Iris pigment epithelial cell (primary cell): ENCODE measurements at places on chromosomes 11 and 22.

- peak; percentile 85 for DNase-seq
Observed at GRCh38 chr22:37032535-37033460, 13.3 kb downstream of the MPST start.

DNA sequence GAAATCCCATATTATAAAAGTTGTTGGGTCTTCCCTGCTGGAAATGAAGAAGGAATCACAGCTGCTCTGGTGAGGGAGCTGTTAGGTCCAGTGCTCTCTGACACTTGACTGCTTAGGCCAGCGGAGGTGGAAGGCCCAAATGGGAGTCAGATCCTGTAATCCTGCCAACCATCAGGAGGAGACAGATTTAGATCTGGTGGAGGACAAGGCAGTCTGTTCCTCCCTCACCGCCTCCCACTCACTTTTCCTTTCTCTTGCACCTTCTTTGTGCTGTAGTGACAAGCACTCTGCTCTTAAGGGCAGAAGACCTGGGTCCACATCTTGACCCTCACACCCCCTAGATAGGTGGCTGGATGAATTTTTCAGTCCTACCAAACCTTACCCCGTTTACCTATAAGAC, 59.7 kb upstream of the CHST1 start:
- no peak for DNase-seq

DNA sequence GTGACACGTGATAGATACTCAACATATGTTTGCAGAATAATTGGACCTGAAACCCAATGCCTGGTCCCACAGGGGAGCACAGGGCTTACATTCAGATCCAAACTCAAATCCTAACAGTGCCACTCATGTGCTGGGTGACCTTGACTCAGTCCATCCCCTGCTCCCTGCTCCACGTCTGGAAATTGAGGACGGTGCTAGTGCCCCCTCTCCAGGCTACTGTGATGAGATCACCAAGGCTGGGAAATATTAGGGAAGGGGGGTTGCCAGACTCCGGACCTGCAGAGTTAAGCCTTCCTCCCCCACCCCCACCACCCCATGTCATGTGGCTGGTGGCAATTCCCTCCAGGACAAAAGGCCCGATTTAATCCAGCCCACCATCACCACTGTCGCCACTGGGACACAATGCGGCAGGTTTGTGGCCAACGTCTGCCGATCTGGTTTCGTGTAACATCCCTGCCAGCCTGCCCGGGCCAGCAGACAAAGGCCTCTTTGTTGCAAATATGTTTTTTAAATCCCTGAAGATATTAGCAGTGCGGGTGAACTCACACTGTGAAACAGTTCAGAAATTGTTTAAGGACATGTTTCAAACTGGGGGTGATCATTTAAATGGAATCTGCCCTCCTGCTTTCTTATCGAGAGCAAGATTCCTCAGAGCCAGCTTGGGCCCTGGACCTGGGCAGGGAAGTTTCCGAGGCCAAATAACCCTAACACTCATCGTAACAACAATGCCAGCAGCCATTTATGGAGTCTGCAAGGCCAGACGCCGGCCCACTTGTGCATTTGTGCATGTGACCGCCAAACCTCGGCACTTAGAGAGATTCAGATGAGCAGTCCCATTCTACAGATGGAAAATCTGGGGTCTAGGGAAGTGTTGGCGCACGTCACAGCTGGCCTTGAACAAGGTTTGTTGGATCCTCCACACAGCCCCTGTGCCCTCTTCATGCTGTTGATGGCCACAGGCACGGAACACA, 19.6 kb upstream of the MN1 start:
- DNase-seq, result no peak

DNA sequence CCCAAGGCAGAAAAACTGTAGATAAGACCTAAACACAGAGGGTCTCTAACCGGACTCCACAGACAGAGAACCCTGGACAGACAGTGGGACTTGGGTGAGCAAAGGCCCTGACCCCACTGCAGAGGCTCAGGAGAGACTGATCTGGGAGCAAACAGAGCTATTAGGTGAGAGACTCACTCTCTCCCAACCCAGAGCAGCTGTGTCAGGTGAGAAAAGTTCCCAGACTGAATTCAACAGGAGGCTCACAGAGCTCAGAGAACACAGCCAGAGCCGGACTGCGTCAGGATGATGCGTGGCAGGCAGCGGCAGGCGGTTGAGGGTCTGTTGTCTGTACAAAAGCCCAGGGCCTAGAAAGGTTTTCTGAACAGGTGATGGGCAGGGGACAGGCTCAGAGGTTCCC, 5.5 kb downstream of the RFPL2 start:
- no peak for DNase-seq

- no peak for DNase-seq
Observed at GRCh38 chr11:131388030-131388429, 17.6 kb downstream of the NTM start.

DNA sequence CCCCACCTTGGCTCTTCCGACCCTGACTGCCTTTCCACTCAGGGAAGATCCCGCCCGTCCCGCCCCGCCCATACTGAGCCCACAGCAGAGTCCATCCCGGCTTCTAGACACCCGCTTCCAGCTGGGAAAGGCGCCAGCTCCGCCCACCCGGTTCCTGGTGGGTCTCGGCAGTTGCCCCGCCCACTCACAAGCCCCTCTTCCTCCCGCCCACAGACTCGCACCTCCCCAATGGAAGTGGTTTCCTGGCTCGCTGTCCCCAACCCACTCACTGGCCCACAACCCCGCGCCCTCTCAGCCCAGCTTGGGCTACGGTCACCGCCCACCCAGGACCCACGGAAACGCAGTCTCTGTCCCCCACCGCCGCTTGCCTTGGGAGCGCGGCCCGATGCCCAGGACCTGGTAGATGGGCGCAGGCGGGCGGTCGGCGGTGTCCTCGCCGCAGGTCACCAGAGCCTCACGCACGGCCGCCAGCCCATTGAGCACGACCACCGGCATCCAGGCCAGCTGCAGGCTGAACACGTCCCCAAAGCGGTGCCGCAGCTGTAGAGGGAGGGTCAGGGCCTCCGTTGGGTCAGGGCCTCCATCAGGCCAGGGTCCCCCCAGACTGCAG, 22.2 kb upstream of the CYP2D6 start:
- DNase-seq, result no peak

DNA sequence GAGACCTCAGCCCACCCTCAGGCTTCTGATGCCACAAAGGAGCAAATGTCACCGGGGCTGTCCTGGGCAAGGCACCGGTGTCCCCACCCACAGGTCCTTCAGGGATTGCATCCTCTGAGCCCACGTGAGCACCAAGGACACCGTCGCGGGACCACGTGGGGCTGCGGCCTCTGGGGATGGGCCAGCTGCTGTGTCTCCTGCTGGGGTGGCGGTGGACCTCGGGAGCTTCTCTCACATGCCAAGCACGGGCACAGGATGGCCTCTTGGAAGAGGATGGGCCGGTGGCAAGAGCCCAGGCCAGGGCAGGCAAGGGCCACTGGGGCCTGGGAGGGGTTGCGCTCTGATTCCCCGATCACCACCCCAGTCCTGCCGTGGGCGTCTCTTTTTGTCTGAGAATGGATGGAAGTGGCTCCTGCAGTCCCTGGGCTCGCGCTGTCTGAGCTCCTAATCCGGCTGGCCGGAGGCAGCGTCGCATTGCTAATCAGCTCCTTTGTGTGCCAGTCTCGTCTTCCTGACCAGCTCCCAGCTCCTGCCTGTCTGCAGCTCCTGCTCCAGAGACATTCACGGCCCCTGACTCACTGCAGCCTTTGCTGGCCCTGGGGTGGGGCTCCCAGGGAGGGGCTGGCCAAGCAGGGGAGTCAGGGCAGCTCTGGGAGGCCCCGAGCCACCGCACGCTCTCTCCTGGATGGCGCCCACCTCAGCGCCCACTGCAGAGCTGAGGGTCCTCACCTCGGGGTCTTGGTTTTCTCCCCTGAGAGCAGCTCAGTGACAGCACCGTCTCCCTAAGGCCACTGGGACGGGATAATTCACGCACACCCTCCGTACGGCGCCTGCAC, 146.7 kb downstream of the CTTN start:
- DNase-seq, result no peak

- DNase-seq, result no peak
Observed at GRCh38 chr11:113240389-113240788, 74.0 kb upstream of the TTC12 start.

GRCh38 chr22:38468443-38469305, 778 bp downstream of the KDELR3 start:
- no peak for DNase-seq

DNA sequence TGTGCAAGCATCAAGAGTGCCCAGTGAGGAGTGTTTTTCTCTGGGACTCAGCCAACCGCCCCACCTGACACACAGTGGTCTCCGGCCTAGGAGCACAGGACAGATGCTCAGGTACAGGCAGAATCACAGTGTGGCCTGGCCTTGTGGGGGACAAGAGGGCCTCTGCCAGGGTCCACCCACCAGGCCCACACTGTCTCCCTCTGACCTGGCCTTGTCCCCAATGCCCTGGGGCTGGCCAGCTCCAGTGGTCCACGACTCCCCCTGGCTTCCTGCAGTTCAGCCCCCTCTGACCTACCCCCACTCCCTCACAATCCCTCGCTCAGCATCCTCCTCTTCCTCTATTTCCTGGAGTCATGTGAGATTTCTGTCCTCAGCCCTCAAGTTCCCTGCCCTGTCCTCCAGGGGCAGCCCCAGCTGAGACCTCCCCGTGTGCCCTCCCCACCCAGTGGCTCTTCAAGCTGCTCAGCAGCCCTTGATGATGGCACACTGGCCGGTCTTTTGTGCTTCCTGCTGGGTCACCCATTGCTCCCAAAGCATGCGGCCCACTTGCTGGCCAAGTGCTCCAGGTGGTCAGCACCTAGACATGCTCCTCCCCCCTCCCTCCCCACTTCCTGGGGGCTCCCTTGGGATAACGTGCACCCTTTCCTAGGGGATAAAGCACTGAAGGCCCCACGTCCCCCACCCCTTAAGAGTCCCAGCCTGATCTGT, 1.7 kb downstream of the TSSK2 start:
- DNase-seq, result no peak

DNA sequence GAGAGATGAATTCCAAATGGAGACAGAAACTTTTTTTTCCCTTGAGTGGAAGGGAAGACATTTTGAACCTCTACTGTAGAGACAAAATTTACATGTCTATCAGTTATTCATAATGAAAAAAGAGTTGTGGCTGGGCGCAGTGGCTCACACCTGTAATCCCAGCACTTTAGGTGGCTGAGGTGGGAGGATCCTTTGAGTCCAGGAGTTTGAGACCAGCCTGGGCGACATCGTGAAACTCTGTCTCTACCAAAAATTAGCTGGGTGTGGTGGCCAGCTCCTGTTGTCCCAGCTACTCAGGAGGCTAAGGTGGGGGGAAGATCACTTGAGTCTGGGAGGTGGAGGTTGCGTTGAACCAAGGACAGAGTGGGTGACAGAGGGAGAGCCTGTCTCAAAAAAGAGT, 4.1 kb downstream of the EED start:
- no peak for DNase-seq

DNA sequence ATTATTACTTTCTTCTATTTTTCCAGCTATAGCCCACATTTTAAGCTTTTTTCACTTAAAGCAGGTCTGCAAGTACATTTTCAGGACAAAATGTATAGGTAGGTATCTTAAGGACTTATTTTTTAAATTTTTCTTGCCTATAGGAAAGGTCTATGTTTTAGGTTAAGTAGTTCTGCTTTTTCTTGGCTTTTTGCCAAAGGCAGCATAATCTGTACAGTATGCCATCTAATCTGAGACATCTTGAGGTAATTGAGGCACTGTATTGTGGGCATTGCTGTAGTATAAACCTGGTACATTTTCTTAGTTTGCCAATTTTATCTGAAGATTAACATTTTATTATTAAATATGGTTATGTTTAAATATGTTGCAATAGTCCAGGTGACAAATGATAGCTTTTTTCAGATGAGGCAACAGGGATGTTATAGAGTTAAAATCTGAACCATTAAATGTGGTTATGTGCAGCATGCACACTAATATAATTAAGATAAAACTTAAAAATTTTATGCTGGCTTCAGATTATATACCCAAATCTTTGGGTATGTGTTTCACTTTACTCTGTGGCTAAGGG, 42.9 kb downstream of the QSER1 start:
- DNase-seq, result no peak

DNA sequence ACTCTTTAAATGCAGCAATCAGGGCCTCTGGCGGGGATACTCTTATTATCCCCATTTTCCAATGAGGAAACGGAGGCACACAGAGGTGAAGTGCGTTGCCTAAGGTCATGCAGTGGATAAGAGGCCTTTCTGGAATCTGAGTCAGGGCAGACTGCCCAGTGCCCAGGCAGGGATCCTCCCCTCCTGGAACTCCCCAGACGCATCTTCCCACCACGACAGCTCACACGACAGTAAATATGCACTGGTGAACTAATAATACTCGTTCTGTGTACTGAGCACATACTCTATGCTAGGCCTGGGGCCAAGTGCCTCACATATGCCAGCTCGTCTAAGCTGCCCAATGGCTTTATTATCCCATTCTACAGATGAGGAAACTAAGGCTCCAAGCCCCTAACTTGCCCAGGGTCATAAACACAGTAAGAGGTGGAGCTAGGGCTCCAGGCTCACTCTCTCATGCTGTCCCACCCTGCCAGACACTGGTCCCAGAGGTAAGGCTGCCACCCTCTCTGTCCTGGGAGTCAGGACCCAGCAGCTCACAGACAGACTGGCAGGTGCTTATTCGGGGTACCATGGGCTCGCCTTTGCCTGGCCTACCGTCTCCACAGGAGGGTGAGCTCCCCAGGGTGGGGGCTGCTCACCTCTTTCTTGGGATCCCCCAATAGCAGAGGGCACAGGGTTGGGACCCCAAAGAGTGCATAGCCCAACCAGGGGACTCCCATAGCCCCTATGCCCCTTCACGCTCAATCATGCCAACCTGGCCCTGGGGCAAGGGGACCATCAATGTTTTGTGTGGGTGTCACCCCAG, 2.3 kb downstream of the IL2RB start:
- DNase-seq, result no peak

- no peak for DNase-seq
Observed at GRCh38 chr11:71112990-71113389, 139.4 kb downstream of the SHANK2 start.

DNA sequence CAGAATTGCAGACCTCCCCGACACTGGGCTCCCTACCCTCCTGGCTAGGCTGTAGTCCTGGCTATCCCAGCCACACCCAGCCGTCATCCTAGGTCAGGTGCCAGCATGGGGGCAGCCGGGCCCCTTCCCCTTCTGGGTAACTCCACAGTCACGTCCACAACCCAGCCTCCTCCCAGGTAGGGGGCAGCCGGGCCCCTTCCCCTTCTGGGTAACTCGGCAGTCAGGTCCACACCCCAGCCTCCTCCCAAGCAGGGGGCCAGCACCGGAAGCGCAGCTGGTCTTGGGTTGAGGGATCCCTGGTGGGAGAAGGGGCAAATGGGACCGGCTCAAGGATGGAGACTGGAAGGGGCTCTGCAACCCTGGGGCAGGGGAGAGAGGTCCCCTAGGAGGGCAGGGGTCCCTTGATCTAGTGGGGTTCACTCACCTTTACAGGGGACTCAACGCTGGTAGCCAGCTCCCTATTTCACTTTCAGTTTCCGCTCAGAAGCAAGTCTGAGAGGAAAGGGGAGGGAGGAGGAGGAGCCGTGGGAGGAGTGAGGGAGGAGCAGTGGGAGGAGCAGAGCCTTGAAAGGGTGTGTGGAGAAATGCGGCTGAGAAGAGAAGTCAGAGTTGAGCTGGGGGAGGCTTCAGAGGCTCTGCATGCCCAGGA, at the start of gene TRIM21:
Gene TRIM21 (minus strand): TSS at position 494 of the 649 bp plus-strand sequence. CDS start 3,293 bp downstream, outside the sequence.
- DNase-seq, result peak; percentile 88

- no peak for DNase-seq
Observed at GRCh38 chr11:63979426-63979825, 5.0 kb downstream of the COX8A start.
